ENCODE measurements at places on chromosomes 6 and 20.
A peak's percentile ranks its signal among the peaks of the same experiment; 100 is the strongest.

GRCh38 chr6:46521464-46521971, 30.3 kb upstream of the RCAN2 start:
- DNase-seq: no peak

DNA sequence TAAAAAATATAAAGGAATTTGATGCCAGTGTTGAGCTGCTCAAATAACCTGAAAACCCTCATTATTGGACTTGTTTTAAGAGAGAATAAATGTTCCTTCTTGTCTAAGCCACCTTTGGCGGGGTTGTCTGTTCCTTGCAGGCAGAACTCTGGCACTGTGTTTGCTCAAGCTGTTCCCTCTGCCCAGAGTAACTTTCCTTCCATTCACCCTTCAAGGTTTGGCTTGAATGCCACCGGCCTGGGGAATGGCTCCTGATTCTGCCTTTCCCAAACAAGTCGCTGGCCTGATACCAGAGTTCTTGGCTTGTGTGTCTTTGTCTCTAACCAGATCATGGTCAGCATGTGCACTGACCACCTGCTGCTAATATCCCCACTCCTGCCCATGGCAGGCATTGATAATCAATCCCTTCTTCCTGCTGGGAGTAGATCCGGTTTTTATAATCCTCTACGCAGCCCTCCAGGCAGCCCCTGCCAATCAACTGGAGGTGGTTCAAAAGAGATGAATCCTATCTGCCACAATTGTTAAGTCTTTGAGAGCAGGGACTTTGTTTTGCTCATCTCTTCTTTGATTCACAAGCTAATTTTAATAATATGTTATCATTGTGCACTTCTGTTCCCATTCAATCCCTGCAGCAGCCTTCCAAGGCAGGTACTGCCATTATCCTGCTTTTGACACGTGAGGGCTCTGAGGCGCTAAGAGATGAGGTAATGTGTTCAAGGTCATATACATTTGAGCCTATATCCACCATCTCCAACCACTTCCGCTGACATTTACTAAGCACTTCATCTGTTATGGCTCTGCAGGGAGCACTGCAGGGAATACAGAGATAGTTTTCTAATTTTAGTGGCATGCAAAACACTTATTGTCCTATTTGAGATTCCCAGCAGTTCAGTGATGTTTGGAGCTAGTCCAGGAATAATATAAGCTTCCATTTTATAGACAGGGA, 3.1 kb upstream of the CCM2L start:
- no peak for DNase-seq

DNA sequence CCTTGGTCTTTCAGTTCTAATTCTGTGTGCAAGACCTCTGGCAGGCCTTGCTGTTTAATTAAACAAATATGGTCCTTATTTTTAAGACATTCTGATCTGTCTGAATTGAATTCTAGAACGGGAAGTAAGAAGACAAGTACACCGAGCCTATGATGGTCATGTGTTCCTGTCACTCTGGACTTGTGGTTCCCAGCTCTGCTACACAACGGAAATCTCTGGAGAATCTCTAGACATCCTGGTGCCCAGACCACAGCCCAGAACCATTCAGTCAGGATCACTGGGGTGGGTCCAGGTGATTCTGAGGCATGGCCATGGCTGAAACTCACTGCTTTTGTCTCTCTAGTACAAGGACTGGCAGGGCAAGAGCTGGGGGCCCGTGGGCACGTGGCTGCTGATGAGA, 15.9 kb upstream of the KCNK16 start:
- no peak for DNase-seq

DNA sequence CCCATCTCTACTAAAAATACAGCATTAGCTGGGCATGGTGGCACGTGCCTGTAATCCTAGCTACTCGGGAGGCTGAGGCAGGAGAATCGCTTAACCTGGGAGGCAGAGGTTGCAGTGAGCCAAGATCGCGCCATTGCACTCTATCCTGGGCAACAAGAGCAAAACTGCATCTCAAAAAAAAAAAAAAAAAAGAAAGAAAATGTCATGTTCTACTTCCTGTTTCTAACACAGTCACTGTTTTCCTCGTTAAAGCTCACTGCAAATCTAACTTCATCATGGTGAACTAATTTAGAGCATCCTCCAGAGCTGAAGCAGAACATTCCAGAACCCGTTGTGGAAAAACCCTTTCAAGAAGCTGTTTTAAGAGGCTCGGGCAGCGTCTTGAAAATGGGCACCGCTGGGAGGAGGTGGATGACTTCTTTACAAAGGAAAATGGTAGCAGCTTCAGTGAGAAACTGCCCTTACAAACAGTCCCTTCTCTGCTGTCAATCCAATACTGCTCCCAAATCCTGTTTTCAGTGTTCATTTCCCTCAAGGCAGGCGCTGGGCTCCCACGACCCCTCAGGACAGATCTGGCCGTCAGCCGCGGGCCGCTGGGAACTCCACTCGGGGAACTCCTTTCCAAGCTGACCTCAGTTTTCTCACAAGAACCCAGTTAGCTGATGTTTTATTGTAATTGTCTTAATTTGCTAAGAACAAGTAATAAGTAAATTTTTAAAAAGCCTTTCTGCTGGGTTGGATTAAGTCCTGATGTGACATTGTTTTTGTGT, 12.5 kb downstream of the CTSZ start:
- DNase-seq: no peak

- no peak for DNase-seq
Measured at GRCh38 chr20:37380864-37381579, 35.1 kb downstream of the SRC start.

DNA sequence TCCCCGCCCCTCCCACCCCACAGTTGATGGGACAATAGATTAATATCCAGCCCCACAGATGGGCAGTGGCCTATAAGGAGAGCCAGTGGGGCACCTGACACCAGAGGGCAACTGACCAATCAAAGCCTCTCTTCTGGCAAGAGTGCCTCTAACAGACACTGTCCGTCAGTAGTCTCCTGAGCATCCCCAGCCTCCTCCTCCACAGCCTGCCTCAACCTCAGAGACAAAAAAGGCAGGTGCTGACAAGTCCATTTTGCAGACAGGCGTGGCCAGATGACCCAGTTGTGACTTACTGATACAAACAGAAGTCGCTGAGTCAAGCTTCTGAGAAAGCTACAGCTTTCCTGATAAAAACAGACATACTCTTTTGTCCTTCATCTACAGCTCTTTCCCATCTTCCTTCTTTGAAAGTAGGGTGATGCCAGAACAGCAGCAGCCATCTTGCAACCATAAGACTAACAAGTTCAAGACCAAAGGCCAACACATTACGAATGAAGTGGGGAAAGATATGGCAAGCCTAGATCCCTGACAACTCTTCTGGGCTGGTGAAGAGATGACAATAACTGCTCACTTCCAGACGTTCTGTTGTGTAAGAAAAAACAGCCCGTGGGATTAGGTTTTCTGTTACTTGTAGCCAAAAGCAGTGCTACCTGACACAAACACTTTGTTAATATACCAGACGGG, 12.3 kb downstream of the PPIL1 start:
- no peak for DNase-seq

DNA sequence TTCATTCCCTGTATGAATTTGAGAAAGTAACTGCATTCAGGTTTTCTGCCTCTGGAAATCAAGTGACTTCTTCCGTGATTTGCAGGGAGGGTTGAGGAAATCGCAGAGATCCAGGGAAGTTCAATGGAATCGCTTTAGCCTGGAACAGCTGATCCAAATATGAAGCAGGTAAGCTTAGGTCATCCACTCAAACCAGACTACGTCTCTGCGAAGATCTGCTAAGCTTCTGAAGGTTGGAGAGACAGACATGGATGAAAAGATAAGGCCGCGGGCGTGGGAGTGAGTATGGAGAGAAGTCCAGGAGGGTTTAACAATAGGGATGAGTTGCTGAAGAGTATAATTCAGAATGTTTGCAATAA, 34.2 kb upstream of the BTN3A2 start:
- no peak for DNase-seq

DNA sequence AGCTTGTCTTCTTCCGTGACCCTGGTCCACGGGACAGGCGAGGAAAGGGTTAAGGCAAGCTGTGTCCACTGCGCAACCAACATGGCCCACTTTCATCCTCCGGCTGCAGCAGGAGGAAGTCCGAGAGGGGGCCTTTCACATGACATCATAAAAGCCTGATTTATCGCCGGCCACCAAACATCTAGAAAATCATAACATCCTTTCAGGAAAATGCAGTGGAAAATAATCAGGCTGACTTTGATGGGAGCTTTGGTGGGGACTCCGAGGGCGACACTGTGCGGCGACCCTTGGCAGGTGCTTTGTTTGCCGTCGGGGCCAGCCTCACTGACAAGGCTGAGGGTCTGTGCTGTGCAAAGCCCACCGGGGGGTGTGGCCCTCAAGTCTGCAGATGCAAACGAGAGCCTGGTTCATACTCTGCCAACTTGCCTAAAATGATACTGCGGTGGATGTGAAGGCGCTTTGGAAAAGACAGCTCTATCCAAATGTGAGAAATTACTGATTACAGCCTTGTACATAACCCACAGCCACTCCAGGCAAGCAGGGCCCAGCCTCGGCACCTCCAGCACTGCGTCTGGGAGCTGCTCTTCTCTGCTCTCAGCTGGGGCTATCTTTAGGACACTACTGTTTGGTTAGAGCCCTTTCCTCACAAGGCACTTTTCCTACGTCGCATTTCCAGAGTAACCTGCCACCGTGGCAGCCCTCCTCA, 25.7 kb downstream of the FOXC1 start:
- no peak for DNase-seq

DNA sequence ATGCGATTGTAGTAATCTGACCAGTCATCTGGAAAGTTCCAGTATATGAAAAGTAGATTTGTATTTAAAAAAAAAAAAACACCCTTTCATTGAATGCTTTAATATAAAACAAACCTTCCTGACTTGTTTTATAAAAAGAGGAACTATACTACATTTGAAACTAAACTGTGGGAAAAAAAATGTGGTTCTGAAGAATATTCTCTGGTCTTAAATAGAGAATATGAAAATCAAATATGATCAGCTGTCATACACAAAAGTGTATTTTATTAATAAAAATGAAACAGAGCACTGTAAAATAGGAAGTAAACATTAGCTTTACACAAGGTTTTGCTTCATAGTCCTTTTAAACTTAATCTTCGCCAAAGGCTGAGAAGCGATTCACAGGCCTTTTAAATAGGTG, 25.3 kb upstream of the CD83 start:
- DNase-seq: no peak

DNA sequence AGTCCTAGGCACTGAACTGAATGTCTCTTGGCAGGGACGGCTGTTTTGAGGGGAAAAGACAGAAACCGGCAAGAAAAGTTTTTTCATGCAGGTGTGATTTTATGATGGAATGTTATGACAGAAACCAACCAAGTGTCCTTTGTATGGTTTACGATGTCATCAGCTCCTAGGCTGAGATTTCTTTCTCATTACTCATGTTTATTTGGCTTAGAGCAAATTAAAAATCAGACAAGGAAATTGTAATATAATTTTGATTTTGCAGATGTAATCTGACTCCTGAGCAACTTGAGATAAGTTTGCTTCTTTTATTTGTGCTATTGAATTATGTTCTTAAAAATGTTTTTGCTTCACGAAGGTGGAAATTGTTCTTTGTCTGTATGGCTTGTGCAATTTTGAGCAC, 58.8 kb upstream of the MAP3K7 start:
- no peak for DNase-seq

DNA sequence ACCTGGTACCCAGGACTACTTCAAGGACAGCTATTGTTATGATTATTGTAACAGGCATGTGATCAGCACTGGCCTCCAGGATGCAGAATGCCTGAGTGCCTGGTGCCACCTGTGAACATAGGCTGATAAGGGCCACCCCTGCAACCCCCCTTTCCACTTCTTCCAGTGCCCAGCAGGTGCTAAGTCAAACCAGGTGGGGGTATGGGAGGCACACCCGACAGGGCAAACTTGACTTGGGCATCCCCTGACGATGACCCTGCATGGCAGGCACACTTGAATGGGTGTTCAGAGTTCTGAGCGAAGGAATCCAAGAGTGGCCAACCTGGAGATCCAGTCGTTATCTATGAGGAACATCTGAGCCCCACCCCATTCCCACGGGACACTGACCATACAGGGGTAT, 3.4 kb downstream of the ADA start:
- no peak for DNase-seq

DNA sequence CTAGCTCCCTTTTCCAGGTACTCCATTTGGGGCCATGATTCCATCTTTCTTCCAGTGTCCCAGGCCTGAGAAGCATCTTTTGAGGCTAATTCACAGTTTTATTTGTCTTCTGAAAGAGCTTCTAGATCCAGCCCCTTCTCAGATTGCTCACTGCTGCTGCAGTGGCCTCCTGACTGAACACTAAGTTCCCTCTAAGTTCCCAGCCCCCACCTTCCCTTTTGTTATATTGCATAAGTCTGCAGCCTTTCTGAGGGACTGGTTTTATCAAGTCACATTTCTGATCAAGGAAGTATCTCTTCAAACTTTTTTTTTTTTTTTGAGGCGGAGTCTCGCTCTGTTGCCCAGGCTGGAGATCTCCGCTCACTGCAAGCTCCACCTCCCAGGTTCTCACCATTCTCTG, 10.7 kb downstream of the MAPRE1 start:
- no peak for DNase-seq

GRCh38 chr20:13322198-13322597, 101.1 kb downstream of the ISM1 start:
- no peak for DNase-seq

DNA sequence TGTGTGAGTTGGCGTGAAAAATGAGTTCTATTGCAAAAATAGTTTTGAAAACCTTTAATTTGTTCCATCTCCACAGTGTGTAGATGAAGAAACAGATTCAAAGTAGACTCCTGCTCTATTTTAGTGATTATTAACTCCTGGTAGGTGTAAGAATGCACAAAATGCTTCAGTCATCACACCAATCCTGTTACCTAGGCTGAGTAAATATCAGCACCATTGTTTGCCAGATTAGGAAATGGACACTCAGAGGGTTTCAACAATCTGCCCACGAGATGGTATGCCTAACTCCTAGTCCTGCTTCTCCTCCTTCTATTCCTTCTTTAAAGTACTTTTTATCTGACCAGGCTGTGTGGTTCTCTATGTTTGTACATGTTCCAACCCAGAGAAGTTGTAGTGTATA, 108.9 kb upstream of the AHI1 start:
- DNase-seq: no peak

GRCh38 chr6:89368107-89368506, 15.6 kb upstream of the UBE2J1 start:
- peak; percentile 42 for DNase-seq

DNA sequence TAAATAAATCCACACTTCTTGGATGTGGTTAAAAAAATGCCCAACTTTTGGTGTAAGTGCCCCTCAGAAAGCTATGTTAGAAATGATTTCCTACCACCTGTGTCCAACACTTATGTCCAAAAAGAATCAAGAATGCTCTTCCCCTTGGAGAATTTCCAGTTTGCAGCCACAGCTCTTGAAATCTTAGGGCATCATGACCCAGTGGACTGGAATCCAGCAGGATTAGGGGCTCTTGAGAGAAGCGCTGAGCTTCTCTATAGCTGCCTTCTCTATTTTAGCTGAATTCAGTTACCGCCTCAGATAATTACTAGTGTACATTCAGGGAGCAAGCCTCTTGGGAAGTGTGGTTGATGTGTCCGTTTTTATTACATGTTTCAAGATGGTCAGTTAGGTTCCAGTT, 2.5 kb downstream of the PHACTR1 start:
- DNase-seq: no peak
